ENCODE measurements at places on chromosomes 4 and X.

GRCh38 chrX:15864023-15864422 lies 9.4 kb upstream of the AP1S2 start:
- no peaks in the 10 kb centered on the region for H3K4me1 ChIP-seq
- H3K27ac ChIP-seq: no peak overlapping the region
- no peak overlapping the region for H3K4me3 ChIP-seq
- peaks cover 4% of the 10 kb centered on the region for H3K27me3 ChIP-seq
- no peaks in the 10 kb centered on the region for H3K36me3 ChIP-seq

DNA sequence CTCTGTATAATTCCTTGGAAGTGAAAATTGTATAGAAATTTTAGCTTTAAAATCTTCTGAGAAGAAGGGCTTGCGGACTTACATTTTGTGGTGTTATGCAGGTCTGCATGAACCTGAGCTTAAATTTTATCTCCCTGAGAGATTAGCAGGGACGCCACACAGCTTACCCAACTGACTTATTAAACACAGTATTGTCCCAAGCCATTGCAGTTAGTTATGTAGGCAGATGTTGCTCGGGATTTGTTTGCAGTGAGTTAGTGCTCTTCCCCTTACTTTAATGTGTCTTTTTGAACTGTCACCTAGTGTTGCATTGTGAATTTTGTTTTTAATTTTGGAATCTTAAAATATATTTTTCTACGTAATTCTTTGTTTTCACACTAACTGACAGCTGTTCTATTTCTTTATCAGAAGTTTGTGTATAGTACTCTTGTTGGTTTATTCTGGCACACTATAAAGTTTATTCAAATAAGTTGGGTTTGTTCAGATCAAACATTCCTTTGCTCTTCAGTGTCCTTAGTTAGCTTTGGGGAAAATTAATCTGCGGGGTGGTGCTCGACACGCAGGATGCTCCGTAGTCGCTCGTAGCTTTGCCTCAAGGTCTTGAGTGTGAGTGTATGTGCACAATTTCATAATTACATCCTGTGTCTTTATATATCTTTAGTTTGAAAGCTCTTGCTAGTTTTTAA lies 145.4 kb downstream of the STIM2 start:
- H3K27me3 ChIP-seq: no peaks in the 10 kb centered on the region
- H3K4me1 ChIP-seq: peaks cover 33% of the 10 kb centered on the region
- no peak for DNase-seq
- H3K36me3 ChIP-seq: no peaks in the 10 kb centered on the region
- no peak overlapping the region for H3K4me3 ChIP-seq
- no peak overlapping the region for H3K27ac ChIP-seq

DNA sequence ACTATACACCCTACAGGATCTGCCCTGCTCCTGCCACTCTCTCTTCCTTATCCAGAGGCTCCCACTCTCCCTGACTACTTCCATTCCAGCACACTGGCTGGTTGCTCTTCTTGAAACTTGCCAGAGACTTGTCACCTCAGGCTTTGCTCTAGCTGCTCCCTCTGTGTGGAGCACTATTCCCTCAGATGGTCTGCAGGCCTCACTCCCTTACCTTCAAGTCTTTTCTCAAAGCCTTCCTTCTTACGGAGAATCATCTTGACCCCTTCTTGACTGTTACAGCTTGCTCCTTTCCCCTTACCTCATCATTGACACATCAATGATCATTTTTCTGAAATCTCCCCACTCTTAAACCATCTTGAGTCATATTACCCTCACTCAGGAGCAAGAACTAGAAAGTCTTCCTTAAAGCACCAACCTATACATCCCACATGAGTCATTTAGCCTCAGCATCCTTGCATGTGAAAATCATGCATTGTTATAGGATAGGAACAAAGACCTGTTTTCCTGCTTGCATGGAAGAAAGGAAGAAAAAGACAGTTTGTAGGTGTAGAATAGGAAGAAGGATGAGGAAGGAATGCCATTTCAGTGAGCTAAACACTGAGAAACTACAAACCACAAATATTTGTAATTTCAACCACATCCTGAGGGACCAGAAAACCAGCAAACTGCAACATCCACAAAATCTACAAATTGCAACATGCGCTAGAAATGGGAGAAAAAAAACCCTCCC lies 55.7 kb downstream of the ANTXR2 start:
- H3K27ac ChIP-seq: no peak overlapping the region
- H3K4me1 ChIP-seq: no peaks in the 10 kb centered on the region
- H3K27me3 ChIP-seq: no peaks in the 10 kb centered on the region
- no peak overlapping the region for H3K4me3 ChIP-seq
- peaks cover 7% of the 10 kb centered on the region for H3K36me3 ChIP-seq

GRCh38 chr4:2087170-2087569 lies 28.0 kb downstream of the NAT8L start:
- no peak overlapping the region for H3K27ac ChIP-seq
- H3K36me3 ChIP-seq: no peaks in the 10 kb centered on the region
- H3K4me3 ChIP-seq: no peak overlapping the region
- DNase-seq: no peak

DNA sequence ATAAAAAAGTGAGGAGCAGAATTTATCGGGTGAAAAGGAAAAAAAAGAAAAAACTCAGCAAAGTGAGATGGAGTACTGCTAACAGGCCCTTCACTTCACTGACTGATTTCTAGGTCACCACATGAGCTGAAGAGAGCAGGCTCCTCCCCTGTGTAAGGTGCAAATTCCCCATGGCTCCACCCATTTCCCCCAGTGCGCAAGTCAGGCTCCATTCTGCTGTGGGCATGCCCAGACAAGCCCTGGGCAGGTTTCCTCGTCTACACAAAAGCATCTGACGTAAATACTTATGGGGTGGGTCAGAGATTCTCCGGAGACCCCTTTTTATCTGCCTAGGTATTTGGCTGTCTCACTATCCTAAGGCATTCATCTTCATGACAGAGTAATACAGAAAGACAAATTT lies 157.9 kb downstream of the MAGEB5 start:
- no peaks in the 10 kb centered on the region for H3K4me1 ChIP-seq
- no peak for DNase-seq
- H3K27me3 ChIP-seq: no peaks in the 10 kb centered on the region
- H3K27ac ChIP-seq: peak overlapping the region; percentile 28
- H3K36me3 ChIP-seq: no peaks in the 10 kb centered on the region
- H3K4me3 ChIP-seq: no peak overlapping the region

DNA sequence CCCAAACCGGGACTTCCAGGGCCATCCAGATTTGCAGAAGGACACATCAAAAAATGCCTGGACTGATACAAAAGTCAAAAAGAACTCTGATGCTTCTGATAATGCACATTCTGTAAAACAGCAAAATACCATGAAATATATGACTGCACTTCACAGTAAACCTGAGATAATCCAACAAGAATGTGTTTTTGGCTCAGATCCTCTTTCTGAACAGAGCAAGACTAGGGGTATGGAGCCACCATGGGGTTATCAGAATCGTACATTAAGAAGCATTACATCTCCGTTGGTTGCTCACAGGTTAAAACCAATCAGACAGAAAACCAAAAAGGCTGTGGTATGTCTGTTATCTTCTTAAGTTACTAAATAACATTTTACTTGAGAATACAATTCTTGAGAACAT lies 9.2 kb downstream of the PLK4 start:
- H3K27me3 ChIP-seq: no peaks in the 10 kb centered on the region
- peaks cover 22% of the 10 kb centered on the region for H3K36me3 ChIP-seq
- no peak overlapping the region for H3K4me3 ChIP-seq
- no peak overlapping the region for H3K27ac ChIP-seq
- DNase-seq: no peak

- no peak for DNase-seq
- peaks cover 6% of the 10 kb centered on the region for H3K36me3 ChIP-seq
- no peak overlapping the region for H3K27ac ChIP-seq
- no peak overlapping the region for H3K4me3 ChIP-seq
These were observed 19.4 kb downstream of the NIPAL1 start for GRCh38 chr4:48035952-48036351.

DNA sequence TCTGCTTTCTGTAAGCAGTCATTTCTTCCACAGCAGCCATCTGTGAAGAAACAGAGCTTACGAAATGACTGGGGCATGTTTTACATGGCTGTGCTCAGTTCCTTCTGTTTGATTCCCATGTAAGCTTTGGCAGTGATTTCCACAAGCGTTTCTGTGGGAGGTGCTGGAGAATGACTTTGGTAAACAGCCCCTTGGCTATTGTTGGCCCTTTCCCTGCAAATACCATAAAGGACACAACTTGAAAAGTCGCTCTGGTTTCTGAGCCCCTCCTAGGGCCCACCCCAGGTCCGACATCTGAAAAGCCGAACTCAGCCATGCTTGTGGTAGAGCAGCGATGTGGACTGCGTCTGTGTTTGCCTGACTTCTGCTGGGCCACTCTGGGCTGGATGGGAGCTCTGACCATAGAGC lies 3.7 kb downstream of the LIMCH1 start:
- H3K4me1 ChIP-seq: peaks cover 44% of the 10 kb centered on the region
- no peak overlapping the region for H3K4me3 ChIP-seq
- H3K27me3 ChIP-seq: no peaks in the 10 kb centered on the region
- DNase-seq: no peak
- no peak overlapping the region for H3K27ac ChIP-seq
- no peaks in the 10 kb centered on the region for H3K36me3 ChIP-seq

- no peak overlapping the region for H3K27ac ChIP-seq
- H3K36me3 ChIP-seq: no peaks in the 10 kb centered on the region
- no peaks in the 10 kb centered on the region for H3K27me3 ChIP-seq
- DNase-seq: no peak
- H3K4me1 ChIP-seq: no peaks in the 10 kb centered on the region
- no peak overlapping the region for H3K4me3 ChIP-seq
These were observed 186.5 kb downstream of the MSL3 start for GRCh38 chrX:11944501-11944900.

DNA sequence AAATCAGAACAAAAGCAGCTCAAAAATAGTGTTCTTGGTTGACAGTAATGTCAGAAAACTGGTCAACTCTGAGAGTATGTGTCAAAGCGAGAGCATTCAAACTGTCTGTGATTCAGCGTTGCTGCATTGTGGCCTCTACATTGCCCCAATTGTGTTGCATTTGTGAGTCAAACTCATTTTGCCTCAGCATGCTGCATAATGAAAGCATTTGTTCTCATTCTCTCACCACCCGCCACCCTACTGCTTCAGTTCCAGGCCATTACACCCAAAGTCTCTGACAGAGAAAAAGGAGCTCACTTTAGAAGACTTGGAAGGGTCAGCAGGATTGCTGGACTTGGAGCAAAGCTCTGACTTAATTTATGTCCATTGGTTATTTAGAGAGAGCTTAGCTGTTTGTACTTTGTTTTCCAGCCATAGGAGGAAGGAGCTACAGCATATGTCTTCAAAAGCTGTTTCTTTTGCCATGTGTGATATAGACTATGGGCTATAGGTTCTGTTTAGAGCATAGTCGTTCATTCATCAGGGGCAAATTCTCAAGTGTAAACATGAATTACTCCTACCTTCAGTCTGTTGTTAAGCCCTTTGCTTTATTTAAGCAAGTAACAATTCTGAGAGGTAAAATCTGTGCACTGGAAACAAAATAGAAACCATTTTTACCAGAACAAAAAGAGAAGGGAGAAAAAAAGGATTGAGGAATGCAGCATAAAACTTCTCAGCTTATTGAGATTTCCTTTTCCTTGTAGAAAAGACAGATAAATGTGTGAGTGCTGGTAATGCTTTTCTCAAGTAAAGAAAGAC lies 153.4 kb upstream of the ANK2 start:
- H3K4me3 ChIP-seq: no peak overlapping the region
- no peak for DNase-seq
- peaks cover 16% of the 10 kb centered on the region for H3K4me1 ChIP-seq
- no peaks in the 10 kb centered on the region for H3K27me3 ChIP-seq
- no peaks in the 10 kb centered on the region for H3K36me3 ChIP-seq
- peak overlapping the region; percentile 25 for H3K27ac ChIP-seq

- H3K27ac ChIP-seq: no peak overlapping the region
- no peaks in the 10 kb centered on the region for H3K36me3 ChIP-seq
- H3K27me3 ChIP-seq: peaks cover 6% of the 10 kb centered on the region
- DNase-seq: no peak
These were observed 231.5 kb upstream of the DIAPH2 start for GRCh38 chrX:96453139-96453538.

GRCh38 chr4:143396695-143397094 lies 60.0 kb downstream of the GAB1 start:
- no peak overlapping the region for H3K27ac ChIP-seq
- H3K36me3 ChIP-seq: peaks cover 5% of the 10 kb centered on the region
- no peak overlapping the region for H3K4me3 ChIP-seq
- no peaks in the 10 kb centered on the region for H3K27me3 ChIP-seq
- no peak for DNase-seq
- peaks cover 14% of the 10 kb centered on the region for H3K4me1 ChIP-seq

- no peaks in the 10 kb centered on the region for H3K27me3 ChIP-seq
- H3K4me3 ChIP-seq: no peak overlapping the region
- DNase-seq: no peak
These were observed 342.9 kb downstream of the MAGEB5 start for GRCh38 chrX:26558719-26559386.

DNA sequence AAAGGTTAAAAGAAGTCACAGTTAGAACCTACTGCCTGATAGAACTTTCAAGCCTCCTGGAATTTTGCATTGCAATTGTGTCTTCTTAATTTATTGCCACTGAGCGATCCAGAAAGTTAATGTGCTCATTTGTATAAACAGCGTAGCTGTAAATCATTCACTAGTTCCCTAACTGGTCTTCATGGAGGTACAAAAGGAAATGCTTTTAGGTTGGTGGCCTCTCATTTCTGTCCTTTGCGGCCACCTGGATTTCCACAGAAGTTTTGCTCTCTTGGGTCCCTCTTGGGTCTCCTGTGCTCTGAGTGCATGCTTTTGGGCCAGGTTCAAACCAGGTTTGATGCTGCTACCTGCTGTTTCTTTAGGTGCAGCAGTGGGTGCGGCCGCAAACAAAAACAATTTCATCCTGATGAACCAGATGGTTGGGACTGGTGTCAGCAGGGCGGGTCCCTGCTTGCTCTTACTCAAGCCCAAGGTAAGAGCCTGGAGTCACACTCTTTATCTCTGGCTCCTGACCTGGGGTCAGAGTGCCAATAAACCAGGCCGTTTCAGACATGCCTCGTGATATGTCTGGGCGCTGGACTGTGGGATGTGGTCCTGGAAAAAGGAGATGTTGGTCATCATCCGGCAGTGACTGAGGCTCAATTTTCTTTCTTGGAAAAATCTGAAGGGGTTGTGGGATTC lies 270.1 kb downstream of the PTTG2 start:
- peak overlapping the region; percentile 97 for H3K27ac ChIP-seq
- H3K27me3 ChIP-seq: no peaks in the 10 kb centered on the region
- H3K4me3 ChIP-seq: peak overlapping the region; percentile 55
